ENCODE measurements at places on chromosomes 6 and 20.
A peak's percentile ranks its signal among the peaks of the same experiment; 100 is the strongest.

DNA sequence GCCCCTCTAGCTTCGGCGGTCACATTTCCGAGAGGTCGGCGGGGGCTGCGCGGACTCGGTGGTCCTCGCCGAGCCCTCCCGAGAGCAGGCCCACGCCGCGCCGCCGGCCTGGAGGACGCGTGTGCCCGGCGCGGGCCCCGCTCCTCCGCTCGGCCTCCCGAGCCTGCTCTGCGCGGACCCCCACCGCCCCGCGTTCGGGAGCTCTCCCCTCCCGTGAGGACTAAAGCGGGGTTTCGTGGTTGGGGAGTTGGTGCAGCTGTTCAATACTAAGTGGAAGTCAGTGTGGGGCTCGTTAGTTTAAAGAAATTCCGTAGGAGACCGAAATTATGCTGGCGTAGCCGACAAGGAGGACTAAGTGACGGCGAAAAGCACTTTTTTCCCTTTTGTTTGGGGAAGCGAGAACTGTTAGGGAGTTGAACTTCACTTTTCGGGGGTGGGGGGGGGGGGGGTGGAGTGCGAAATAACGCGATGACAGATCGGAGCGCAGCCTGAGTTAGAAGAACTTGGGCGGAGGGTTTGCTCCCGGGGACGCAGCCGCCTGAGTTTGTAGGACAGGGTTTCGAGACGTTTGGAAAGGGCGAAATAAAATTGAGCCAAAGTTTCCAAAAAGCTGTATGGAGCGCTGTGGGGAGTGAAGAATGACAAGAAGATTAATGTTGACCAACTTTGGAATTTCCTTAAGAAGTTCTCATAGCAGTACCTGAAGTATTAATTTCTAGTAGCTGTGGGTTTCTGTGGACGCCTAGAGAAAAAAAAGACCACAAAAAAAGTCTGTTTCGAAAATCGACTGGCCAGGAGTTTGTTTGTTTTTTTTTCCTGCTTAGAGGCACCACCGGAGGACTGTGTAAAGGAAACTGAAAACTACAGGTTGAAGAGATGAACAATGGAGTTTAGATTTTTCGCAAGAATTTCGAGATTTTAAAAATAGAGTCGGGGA, 1.4 kb downstream of the QKI start:
- DNase-seq, result no peak

DNA sequence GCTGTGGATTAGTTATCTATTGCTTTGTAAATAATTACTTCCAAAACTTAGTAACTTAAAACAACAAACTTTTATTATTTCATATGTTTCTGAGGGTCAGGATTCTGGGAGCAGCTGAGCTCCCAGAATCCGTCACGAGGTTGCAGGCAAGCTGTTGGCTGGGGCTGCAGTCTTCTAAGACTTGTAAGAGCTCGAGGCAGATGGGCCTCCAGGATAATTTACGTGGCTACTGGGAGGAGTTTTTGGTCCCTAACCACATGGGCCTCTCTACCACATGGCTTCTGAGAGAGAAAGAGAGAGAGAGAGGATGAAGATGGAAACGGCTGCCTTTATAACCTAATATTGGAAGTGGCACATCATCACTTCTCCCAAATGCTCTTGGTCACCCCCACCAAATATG, 64.9 kb upstream of the SULF2 start:
- DNase-seq, result no peak

GRCh38 chr20:668050-668449, 7.6 kb downstream of the SCRT2 start:
- no peak for DNase-seq

- no peak for DNase-seq
These were observed 83.4 kb downstream of the ELOVL4 start for GRCh38 chr6:79864001-79864400.

DNA sequence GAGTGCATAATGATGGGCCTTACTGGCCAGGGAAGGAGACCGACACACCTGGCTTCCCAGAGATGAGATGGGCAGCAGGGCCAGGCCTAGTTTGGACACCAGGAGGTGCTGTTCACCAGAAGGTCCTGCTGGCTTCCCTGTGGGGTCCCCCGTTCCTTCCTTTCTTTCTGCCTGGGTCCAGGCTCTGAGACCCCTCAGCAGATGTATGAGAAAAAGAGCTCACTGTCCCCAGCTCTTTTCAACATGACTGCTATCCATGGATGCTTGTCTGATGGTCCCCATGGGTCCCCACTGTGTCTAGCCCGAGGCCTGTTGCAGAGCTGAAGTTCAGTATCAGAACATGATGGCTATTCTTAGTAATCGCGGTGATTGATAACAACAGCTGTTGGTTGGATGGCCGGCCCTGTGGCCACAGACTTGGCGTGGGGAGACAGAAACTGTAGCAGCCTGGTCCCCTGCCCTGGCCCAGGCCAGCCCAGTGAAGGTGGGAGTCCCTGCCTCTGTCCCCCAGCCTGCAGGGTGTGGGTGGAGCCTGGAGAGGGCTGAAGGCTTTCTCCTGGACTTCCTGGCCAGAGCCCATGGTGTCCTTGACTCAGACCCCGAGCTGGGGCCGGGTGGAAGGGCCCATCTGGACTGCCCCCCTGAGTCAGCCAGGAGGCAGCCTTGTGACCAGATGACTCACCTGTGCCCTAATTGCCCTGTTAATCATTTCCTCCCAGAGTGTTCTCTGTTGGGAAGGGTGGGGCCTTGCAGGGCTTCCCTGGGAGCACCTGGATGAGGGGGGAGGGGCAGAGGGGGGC, 9.9 kb upstream of the BAK1 start:
- peak; percentile 5 for DNase-seq

DNA sequence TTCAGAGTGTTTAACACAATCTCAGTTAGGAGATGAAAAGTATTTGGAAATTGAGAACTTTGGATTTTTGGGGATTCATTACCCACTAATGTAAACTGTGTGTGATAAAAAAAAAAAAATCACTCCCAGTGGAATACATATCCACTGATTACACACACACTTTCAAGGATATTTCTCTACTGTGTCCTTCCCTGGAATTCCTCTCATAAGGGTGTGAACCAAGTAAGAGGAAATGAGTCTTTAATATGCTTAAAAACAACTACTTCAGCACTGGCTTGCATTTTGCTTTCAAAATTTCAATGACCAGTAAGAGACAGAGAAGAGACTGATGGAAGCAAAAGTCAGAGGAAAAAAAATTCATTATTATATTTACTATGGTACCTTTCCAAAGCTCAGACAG, 24.5 kb upstream of the MYCT1 start:
- no peak for DNase-seq

DNA sequence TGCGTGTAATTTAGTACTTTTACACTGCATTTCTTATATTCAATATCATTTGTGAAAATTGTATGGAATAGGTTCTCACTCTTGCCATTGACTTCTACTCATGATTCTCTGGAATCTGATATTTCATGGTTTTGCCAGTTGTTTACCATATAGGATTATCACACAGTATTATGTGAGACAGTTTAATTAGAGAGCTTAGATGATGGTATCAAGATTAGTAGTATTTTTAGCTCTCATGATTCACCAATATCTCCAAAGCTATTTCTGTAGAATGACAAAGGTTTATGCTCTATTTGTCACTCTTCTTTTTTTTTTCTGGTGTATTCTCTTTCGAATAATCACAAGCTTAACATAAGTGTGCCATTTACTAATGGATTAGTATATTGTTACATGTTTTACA, 45.9 kb downstream of the EPHA7 start:
- no peak for DNase-seq

DNA sequence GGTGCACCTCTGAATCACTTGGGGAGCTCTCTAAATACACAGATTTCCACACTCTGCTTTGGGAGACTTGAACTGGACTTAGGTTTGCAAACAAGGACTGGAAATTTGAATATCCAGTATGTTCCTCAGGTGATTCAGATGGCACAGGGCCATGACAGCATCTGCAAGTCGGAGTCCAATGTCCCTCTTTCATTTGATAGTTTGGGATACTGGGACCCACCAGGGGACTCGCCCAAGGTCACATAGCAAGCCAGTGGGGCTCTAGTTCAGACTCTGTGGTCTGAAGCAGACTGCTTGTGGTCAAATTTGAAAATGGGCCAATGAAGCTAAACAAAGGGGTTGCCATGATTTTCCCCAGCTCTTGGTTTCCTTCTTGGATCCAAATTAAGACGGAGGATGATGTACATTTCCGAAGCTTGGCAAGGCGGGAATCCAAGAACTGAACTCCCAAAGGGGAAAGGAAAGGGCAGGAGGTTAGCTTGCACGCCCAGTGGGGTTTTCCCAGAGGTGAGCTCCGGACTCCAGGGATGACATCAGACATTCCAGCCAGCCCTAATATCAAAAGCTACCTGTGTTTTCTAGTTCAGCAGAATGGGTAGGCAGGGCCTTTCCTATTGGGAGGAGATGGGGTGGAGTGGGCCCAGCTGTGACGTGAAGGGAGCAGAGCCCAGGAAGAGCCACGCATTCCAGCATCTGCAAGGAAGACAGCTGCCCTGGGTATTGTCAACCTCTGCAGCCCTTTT, 3.4 kb upstream of the SYS1 start:
- DNase-seq, result no peak

GRCh38 chr6:42784717-42785498, 3.1 kb downstream of the BICRAL start:
- no peak for DNase-seq

GRCh38 chr6:53983301-53983700, 127.9 kb upstream of the MLIP start:
- DNase-seq, result no peak

DNA sequence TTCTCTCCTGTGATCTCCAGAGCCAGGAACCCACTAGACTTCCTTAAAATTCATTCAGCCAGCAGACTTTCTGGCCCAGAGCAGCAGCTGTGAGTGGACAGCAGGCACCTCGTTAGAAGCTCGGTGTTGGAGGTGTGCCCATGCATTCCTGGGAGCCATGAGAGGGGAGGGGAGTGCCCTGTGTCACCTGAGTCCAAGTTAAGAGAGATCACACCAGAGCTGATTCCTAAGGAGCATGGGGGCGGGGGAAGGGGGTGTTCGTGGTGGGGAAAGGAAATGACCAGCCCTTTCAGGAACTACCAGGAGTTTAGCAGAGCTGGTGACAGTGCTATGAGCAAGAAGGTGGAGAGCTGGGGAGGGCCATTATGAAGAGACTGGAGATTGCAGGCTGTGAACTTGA, 46.9 kb downstream of the GFRA4 start:
- DNase-seq, result peak; percentile 17

DNA sequence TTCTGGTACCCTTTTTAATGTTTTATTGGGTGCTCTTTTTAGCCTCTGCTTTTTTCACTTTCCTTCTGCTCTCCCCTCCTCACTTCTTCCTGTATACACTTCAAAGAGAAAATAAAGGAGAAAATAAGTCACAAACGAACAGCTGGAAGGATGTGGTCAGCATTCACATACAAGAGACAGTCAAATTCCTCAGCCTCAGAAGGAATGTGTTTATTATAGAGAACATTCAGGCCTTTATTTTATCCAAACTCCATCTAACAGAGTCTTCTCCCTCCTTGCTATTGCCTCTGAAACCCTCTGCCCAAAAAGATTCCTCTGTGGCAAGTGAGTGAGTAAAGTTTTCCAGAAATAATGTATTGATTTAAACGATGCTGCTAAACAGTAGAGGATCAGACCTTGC, 490.4 kb downstream of the FRK start:
- DNase-seq, result no peak

DNA sequence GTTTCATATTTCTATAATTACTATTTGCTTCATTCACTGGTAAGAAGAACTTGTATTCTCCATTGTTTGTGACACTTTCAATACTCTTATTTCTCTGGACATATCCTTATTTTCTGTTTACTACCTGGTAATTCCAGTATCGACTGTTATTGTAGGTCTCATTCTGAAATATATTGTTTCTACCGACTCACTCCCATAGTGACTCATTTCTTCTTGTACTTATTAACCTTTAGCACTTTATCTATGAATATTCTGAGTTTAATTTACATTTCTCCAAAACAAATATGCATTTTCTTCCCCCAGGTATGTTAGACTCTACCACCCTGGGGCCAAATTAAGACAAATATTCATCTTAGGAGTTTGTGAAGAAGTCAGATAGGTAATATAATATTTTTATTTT, 164.5 kb upstream of the BTBD3 start:
- no peak for DNase-seq

GRCh38 chr6:123804014-123804786, 535 bp downstream of the NKAIN2 start:
- DNase-seq, result peak; percentile 84

GRCh38 chr6:7424967-7425807, 35.6 kb downstream of the RIOK1 start:
- peak; percentile 14 for DNase-seq

GRCh38 chr6:45858691-45859090, 157.0 kb downstream of the CLIC5 start:
- no peak for DNase-seq

GRCh38 chr6:89035252-89036101, 45.1 kb upstream of the PNRC1 start:
- no peak for DNase-seq

GRCh38 chr20:20712004-20712473, 405 bp downstream of the RALGAPA2 start:
- DNase-seq, result peak; percentile 35

DNA sequence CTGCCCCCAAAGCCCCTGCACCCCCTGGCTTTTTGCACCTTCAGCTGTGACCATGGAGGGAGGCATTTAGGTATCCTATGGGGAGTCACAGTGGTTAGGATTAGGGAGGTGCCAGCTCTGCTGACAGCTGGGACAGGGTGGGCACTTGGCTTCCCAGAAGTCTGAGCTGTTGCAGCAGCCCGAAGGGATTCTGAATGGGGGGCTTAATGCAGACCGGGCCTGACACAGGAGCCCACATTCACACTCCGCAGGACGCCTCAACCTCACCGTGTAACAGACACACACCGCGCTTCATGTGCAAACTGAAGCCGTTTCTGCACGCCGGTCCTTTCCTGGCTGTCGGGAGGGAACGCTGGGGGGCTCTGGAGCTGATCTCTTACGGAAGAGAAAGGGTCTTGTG, 1.9 kb downstream of the EBF4 start:
- DNase-seq, result no peak

GRCh38 chr20:35702824-35703695, 3.9 kb downstream of the ROMO1 start:
- DNase-seq, result no peak

DNA sequence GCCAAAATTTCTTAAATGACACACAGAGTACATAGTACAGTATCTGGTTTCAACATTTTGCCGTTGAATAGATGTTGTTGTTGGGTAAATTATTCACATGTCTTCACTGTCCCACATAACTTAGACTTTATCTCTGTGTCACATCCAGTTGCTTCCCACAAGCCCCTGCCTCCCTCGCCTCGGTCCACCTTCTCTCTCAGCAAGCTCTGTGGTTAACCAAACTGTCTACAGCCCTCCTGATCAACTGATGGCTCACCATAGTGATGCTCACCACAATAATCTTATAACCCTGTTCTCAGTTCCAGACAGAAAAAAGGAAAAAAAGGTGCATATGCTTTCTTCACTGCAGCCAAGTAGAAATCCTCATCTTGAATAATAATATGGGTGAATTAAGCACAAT, 23.0 kb downstream of the IL17F start:
- DNase-seq, result no peak

Data from NCI-H2029 treated with DMSO at 0.1 percent for 48 hours (cell line).